Vagina (tissue), 2 donors: ENCODE measurements at places on chromosomes 5 and 9. TPM values are rescaled to one million over a fixed set of nuclear protein-coding genes. Genes with fewer than 3 reads are reported as not detected.

DNA sequence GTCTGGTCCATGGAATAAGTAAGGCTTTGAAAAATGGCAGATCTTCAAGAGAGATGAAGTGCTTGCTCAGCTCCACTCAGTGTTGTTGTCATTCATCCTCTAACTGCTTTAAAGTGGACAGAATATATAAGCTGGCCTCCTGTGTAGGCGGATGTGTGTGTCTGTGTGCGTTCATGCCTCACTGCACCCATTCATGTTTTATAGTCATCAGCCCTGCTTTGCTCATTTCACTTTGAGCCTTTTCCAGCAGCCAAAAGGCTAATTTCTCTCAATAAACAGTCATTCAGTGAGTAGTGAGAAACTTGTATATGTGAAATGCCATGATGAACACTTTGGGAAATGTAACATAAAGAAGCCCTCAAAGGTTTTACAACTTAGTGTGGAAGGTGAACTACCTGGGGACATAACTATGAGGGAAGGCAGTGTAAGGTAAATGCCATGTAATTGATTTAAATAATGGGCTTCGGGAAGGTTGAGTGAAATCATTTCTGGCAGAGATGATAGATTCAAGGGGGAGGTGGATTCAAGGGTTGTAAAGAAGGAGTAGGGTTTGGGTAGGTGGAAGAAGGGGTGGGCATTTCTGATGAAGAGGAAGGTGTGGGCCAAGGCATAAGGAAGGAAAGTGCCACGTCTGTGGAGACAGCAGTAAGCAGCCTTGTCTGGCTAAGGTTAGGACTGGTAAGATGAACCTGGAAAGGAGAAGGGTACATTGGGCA is 15.7 kb downstream of the TTC23L start:
- H3K27ac ChIP-seq = no peak overlapping the region
- no peaks in the 10 kb centered on the region for H3K36me3 ChIP-seq
- no peaks in the 10 kb centered on the region for H3K27me3 ChIP-seq
- no peaks in the 10 kb centered on the region for H3K4me1 ChIP-seq
- no peak overlapping the region for H3K4me3 ChIP-seq

DNA sequence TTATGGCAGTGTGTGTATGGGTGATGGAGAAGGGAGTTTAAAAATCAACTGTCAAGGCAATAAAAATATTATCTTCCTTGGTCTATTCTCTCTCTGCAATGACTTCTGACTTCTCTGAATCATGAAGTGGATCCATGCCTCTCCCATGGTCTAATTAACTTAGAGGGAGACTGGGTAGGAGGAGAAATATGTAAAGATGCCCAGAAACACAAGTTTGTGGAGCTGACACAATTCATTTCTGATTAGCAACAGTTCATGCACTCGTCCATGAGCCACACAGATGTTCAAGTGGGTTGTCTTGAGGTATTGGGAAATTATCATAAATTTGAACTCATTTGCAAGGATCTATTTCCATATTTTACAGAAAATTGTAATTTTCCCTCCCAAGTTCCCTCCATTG is 38.1 kb downstream of the INSYN2B start:
- no peaks in the 10 kb centered on the region for H3K4me1 ChIP-seq
- no peak overlapping the region for H3K27ac ChIP-seq
- no peak overlapping the region for H3K4me3 ChIP-seq
- no peak for DNase-seq
- no peaks in the 10 kb centered on the region for H3K36me3 ChIP-seq

IL5 gene
- not detected for total RNA-seq

GRCh38 chr9:72276429-72276828 is 88.6 kb downstream of the ZFAND5 start:
- no peaks in the 10 kb centered on the region for H3K27me3 ChIP-seq
- H3K4me3 ChIP-seq = no peak overlapping the region
- H3K36me3 ChIP-seq = no peaks in the 10 kb centered on the region
- no peak overlapping the region for H3K27ac ChIP-seq
- peaks cover 5% of the 10 kb centered on the region for H3K4me1 ChIP-seq
- no peak for DNase-seq

CCNJL gene
- 5.6 TPM for total RNA-seq

ECSCR gene
- 37.1 TPM for total RNA-seq

HAVCR2 gene
- total RNA-seq = 4.4 TPM

DNA sequence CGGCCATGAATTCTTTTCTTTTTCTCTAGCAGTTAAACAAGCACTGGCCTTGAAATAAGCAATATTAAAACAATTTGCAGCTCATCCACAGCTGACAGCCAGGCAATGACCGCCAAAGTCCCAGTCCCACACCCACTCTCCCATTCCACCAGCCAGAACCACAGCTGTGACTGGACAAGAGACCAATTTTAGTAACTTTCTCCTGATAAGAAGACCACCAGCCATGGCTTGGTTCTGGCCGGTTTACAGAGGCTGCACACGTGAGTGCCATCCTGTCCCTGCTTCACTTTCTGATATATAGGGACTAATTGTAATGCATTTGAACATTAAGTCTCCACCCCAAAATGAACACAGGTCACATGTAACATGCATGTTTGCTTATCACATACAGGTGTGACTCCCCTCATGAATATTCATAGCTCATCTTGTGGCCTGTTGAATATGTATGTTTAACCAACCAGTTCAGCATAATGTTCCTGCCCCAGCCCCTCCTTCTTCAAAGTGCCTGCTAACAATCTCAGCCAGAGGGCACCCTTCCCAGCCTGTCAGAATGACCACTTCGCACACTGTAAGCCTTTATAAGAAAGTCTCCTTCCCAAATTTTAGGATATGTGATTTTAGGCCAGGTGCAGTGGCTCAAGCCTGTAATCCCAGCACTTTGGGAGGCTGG is 23.9 kb upstream of the FANCC start:
- no peak overlapping the region for H3K4me3 ChIP-seq
- H3K4me1 ChIP-seq = no peaks in the 10 kb centered on the region
- H3K27ac ChIP-seq = no peak overlapping the region
- no peaks in the 10 kb centered on the region for H3K36me3 ChIP-seq
- no peaks in the 10 kb centered on the region for H3K27me3 ChIP-seq

GRCh38 chr5:6703806-6704205 is 9.4 kb upstream of the TENT4A start:
- H3K27me3 ChIP-seq = no peaks in the 10 kb centered on the region
- H3K27ac ChIP-seq = peak overlapping the region; percentile 78
- DNase-seq = no peak
- H3K36me3 ChIP-seq = no peaks in the 10 kb centered on the region
- H3K4me3 ChIP-seq = no peak overlapping the region

DNA sequence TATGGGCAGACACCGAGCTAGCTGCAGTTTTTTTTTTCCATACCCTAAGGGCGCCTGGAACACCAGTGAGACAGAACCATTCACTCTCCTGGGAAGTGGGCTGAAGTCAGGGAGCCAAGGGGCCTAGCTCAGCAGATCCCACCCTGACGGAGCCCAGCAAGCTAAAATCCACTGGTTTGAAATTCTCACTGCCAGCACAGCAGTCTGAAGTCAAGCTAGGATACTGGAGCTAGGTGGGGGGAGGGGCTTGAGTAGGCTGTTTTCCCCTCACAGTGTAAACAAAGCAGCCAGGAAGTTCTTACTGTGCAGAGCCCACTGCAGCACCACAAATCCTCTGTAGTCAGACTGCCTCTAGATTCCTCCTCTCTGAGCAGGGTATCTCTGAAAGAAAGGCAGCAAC is 151.7 kb upstream of the HCN1 start:
- H3K27ac ChIP-seq = no peak overlapping the region
- no peaks in the 10 kb centered on the region for H3K4me1 ChIP-seq
- no peaks in the 10 kb centered on the region for H3K27me3 ChIP-seq
- H3K4me3 ChIP-seq = no peak overlapping the region

MEGF10 gene
- 0.74 TPM for total RNA-seq

DNA sequence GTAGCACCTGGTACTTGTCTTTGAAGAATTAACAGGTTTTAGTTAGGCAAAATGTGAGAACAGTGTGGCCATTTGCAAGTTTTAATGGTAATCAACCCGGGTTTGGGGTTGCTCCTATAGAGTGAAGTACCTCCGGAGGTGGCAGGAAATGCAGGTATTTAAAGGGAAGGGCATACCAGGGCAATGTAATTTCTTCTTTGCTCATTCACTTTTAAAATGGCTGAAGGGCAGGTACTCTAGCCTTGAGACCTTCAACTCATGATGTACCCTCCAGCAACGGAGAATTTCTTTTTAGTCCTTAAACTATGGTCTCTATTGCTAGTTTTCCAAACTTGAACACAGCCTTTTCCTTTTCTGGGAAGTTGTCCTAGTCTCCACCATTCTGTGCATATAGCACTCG is 1.3 kb upstream of the HSPA4 start:
- H3K4me1 ChIP-seq = peaks cover 30% of the 10 kb centered on the region
- no peak overlapping the region for H3K4me3 ChIP-seq
- no peaks in the 10 kb centered on the region for H3K36me3 ChIP-seq
- no peak for DNase-seq

GRCh38 chr5:72988769-72989168 is 32.9 kb downstream of the FCHO2 start:
- H3K27me3 ChIP-seq = no peaks in the 10 kb centered on the region
- no peak overlapping the region for H3K4me3 ChIP-seq
- H3K36me3 ChIP-seq = no peaks in the 10 kb centered on the region
- no peaks in the 10 kb centered on the region for H3K4me1 ChIP-seq

OTP gene
- not detected for total RNA-seq

- no peak for DNase-seq
- no peaks in the 10 kb centered on the region for H3K27me3 ChIP-seq
- H3K36me3 ChIP-seq = no peaks in the 10 kb centered on the region
- H3K4me3 ChIP-seq = peak overlapping the region; percentile 61
- H3K4me1 ChIP-seq = peaks cover 68% of the 10 kb centered on the region
Measured at GRCh38 chr5:148828511-148829247, 2.3 kb downstream of the ADRB2 start.
